ENCODE measurements at places on chromosomes 2 and 18.

GRCh38 chr2:207936380-207936779 is 88.9 kb downstream of the PLEKHM3 start:
- DNase-seq = no peak

DNA sequence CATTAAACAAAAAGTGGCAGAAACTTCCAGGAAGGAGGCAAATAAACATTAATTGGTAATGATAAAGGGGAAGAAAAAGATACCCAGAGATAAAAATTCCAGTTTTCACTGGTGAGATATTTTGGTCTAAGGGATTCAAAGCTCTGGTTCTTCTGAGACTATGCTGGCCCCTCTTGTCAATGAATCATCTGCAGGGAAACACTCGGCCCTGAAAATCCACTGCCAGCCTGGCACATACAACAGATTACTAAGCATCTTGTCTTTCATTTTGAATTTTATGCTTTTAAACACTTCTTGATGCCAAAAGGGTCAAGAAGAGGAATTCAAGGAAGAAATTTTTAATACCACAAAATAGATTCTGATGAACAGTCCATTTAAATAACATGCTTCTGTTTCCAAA is 1603.8 kb upstream of the ZEB2 start:
- DNase-seq = no peak

DNA sequence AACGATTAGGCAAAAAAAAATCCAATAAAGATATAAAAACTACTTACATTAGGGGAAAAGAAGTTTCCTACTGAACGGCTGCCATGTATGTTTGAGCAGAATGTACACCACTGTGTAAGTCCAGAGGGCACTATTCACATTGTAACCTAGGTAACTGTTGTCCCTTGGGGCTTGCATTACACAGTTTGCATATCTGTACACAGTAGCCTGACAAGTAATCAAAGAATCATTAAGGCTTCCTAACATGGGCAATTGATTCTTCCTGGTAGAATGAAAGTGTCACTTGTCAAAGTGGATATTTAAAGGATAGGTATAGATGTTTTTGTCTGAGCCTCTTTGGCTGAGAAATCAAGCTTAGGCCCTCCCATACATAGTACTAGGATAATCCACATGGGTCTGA is 39.1 kb downstream of the PLEK start:
- DNase-seq = no peak

- peak; percentile 79 for DNase-seq
These were observed 38.1 kb downstream of the SNED1 start for GRCh38 chr2:241036397-241036963.

DNA sequence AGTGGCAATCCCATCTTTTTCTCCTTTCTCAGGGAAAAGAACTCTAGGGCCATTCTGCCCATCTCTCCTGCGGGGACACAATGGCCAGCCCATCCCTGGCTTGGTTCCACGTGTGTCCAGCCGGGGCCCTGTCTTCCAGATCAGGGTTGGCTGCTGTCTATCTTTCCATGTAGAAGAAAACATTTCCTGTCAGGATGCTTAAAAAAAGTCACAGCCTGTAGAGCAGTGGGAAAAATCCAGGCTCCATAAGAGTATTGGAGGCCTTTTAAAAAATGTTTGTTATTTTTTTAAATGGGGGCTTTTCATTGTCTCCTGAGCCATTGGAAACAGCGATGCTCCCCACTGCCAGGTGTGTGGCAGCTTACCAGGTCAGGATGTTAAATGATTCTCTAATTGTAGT is 105.6 kb downstream of the TGFA start:
- no peak for DNase-seq

DNA sequence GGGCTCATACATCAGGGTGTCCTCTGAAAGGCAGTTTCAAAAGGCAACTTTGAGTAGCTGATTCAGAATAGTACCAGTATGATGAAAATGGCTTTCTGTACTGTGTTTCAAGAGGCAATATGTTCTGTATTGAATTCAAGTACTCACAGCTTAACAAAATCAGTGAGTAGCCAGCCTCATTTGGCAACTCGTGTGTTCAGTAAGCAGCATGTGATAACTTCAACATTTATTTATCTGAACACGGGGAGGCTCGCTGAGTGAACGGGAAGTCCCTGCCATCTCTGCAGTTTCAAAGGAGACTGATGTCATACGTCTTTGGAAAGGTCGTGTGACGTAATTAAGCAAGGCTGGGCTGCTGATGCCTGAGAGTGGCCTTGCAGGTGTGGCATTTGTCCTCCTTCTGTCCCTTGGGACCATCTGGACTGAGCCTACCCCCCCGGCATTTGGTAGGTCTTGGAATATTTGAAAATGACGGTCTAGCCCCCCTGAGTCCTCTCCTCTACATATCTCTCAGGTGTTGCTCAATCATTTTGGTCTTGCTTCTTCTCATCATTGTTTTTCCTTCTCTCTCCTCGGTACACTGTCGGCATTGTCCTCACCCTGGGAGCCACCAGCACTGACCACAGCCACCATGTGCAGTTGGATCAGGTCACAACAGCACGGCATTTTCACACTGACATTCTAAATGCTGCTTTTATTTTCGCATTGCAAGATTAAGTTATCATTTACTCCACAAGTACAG is 62.8 kb downstream of the SMIM21 start:
- no peak for DNase-seq

GRCh38 chr2:27029051-27029450 is 3.7 kb upstream of the TMEM214 start:
- DNase-seq = no peak

- no peak for DNase-seq
These were observed 246.8 kb downstream of the IKZF2 start for GRCh38 chr2:212904646-212905045.

DNA sequence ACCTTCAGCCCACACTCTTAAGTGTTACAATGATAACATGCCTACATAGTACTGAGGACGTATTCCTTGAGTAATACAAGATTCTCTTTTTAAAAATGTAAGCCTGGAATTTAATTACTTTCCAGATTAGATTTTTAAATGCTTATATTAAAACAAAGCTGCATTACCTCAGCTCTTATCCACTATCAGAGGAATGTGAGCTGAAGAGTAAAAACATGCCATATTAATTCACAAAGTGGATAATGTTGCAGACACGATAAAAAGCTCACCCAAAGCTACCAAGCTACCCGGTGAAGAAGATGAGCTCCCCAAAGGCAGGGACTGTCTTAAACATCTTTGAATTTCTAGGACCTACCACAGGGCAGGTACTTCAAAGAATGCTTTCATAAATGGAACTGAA is 107.8 kb downstream of the NOL10 start:
- DNase-seq = no peak
